ENCODE measurements at places on chromosomes 5 and 9.

DNA sequence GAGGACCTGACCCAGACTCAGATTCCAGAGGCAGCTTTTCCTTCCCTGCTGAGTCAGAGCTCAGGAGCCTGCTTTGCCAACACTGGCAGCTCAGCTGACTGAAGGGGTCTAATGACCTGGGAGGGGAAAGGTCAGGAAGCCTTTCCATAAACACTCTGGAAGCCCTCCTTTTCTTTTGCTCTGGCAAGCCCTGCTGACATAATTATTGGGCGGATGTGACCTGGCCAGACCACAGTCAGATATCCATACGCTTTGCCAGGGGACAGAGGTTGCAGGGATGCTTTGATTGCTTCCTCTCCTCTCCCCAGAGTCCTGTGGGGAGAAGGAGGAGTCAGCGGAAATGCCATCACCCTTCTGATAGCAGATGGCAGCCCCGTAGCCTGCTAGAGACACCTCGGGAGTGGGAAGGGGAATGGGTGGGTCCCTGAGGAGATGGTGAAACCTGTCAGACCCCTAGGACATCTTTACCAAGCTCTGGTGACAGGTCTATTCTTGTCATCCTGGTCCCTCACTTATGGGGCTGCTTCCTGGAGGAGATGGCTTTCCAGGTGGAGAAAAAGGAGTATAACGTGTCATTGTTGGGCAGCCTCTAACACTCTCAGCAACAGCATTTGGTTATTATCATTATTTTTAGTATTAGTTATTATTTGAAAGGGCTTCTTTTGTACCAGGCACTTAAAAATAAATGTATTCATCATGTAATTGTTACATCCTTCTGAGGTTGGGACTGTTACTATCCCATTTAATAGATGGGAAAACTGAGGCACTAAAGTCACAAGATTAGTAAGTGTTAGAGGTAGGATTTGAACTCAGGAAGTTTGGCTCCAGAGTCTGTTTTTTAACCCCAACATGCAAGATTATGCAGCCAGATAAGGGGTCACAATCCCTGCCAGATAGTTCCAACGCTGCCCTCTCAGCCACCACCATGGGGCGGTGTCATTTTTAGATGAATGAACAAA, 11.6 kb downstream of the COL27A1 start:
- no peak for DNase-seq

DNA sequence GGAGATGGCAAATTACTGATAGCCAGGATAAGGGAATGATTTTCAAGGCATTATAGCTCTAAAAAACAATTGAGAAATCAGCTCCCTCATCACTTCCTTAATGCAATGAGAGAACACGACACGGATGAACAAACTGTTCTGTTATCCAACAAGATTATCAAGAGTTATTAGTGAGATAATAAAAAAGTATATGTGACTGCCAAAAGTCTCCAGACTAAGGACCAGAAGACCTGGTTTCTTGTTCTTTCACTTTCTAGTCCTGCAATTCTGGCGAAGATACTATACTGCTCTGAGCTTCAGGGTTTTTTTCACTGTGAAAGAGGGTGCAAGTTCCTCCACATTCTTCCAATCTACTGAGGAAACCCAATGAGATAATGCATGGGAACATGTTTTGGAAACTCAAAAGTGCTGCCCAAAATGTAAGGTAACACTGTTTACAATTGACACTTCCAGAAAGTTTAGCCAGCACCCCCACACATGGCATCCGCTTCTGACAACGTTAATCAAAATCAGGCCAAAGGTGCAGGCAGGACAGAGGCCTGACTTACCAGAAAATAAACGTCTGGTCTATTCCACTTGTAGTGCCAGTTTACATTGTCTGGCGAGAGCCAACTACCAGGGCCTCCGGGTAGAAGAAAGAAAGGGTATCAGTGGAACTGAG, 254.2 kb downstream of the DOCK8 start:
- no peak for DNase-seq

DNA sequence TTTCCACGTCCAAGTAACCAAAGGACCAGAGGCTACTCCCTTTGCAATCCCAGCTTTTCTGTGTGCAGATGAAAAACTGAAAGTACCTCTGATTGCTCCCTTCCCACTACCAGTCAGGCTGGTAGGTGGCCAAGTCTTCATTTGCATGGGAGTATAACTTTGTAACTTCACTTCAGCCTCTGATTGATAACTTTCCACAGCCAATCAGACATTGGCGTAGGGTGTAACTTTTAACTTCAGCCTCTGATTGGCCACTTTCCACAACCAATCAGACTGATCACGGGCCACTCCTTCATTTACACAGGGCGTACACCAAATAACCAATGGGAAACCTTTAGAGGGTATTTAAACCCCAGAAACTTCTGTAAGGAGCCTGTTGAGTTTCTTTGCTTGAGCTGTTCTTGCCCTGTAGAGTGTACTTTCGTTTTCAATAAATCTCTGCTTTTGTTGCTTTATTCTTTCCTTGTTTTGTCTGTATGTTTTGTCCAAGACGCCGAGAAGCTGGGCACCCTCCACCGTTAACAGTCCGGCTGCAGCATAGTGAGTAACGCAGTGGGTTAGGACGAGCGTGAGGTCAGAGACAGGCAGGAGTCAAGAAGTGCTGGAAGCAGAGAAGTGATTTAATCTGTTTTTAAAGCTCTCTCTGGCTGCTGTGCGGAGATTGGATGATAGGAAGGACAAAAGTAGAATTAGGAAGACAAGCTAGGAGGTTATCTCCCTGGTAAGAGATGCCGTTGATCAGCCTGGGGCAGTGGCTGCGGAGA, 3.5 kb upstream of the EXOSC2 start:
- DNase-seq, result no peak

DNA sequence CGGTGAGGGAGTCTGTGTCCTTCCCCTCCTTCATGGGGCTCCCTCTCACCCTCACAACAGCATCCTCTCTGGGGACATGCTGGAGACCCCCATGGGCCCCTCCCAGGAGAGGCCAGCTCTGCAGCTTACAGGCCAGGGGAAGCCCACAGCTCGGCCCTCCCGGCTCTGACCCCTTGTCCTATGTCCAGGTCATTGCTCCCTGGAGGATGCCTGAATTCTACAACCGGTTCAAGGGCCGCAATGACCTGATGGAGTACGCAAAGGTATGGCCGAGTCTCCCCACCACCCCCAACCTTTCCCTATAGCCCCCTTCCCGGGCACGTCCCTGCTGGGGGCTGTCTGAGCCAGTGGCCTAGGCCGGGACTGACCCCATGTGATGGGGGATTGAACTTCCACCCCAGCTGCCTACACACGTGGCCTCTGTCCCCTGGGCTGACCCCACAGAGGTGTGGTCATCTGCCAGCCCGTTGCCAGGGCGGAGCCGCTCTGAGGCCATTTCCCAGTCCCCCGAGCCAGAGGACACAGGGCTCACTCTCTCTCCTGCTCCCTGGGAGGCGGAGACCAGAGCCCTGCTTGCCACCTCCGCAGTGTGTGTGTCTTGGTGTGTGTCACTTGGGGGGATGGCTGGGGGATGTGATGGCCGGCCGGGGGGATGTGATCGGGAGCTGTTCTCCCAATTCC, 21.9 kb downstream of the ASS1 start:
- DNase-seq, result no peak

GRCh38 chr5:42230839-42231238, 192.4 kb upstream of the GHR start:
- DNase-seq, result no peak

- DNase-seq, result no peak
These were observed 3.4 kb downstream of the CSF2 start for GRCh38 chr5:132076983-132077382.

- no peak for DNase-seq
These were observed 42.6 kb downstream of the NEK6 start for GRCh38 chr9:124300312-124300711.

DNA sequence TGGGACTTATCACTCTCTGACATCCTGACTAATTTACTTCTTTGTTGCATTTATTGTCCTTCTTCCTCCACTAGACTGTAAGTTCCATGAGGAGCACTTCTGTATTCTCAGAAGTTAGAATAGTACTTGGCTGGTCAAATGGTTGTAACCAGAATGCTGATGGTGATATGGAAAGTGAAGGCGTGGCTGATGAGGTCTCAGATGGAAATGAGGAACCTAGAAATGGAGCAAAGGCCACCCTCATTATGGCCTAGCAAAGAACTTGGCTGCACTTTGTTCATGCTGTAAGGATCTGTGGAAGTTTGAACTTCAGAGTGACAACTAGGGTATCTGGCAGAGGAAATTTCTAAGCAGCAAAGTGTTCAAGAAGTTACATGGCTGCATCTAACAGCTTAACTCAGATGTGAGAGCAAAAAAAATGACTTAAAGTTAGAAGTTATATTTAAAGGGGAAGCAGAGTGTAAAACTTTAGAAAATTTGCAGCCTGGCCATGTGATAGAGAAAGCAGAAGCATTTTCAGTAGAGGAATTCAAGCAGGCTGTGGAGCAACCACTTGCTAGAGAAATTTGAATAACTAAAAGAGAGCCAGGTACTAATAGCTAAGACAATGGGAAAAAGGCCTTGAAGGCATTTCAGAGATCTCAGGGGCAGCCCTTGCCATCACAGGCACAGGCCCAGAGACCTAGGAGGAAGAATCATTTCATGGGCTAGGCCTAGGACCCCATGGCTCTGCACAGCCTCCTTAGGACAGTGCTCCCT, 14.9 kb upstream of the SLC22A5 start:
- DNase-seq, result no peak

DNA sequence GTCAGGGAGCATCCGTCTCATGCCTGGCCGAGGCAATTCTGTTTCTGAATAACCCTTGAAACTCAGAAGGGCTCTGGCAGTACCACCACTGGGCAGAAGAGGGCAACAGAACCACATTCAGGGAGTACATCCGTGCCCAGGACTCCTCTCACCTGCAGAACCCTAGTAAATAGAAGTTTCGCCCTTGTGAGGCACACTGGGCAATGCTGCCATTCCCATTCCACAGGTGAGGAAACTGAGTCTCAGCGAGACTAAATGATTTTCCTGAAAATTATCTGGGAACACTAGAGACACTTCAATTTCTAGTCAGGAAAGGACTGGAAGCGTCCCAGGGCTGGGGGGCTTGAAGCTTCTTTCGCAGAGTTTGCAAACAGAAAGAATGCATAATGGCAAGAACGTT, 74.7 kb downstream of the FGF1 start:
- no peak for DNase-seq

DNA sequence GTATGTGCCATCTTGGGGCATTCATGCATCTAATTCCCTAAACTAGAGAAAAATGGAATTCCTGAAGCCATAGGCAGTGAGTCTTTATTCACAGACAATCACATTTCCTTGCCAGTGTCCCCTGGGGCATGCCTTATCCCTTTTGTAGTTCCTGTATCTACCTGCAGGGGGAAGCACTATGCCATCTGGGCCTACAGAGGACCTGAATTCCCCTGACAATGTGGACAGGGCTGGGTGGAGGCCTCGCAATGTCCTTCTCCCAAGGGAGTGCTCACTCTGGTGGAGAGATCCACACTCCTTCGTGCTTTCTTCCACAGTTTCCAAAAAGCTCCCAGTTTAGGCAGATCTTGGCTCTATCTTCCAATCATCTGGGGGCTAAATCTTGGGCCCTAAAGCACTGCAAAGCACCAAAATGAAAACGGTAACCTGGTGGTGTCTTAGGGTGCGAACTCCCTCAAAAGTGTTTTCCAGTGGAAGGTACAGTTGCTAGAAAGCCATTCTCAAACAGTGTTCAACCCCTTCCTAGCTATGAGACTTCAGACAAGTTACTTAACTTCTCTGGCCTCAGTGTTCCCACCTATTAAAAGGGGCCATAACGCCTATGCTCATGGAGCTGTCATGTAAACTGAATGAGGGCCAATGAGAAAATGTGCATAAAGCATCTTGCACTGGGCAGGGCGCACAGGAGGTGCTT, 17.5 kb downstream of the WHRN start:
- DNase-seq, result no peak

- DNase-seq, result no peak
These were observed 196.4 kb downstream of the RFX3 start for GRCh38 chr9:3329361-3329760.

DNA sequence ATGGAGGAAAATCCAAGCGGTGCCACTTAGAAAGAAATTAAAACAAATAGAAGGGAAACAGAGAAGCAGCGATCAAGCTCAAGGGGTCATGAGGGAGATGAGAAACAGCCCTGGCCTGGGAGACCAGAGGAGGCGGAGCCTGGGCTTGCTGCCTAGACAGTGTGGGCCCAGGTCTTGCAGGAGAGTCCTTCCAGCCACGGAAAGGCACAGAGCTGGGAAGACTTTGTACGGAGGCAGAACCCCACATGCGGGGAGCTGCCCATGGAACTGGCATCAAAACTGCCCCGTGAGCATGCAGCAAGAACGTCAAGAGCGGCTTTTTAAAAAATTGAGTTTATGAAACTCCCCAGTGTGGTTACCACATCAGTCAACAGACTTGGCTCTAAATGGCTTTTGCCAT, 119.4 kb downstream of the IRX1 start:
- DNase-seq, result no peak

- no peak for DNase-seq
These were observed 2.2 kb downstream of the GPX3 start for GRCh38 chr5:151022511-151023018.

DNA sequence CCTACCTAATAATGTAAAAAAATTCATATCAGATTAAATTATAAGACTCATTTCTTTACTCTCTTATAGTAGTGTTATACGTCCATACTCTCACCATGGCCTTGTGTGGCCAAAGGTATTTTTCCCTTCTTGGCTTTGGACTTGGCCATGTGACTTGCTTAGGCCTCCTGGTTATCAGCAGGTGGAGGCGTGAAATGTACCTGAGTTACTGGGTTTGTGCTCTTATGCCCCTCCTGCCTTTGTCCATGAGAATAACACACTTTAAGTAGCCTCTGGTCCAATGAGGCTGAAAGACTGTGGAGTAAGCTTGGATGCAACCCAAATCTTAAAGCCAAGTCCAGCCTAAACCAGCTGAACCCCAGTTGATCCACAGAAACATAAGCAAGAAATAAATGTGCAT, 68.7 kb downstream of the RETREG1 start:
- DNase-seq, result no peak

DNA sequence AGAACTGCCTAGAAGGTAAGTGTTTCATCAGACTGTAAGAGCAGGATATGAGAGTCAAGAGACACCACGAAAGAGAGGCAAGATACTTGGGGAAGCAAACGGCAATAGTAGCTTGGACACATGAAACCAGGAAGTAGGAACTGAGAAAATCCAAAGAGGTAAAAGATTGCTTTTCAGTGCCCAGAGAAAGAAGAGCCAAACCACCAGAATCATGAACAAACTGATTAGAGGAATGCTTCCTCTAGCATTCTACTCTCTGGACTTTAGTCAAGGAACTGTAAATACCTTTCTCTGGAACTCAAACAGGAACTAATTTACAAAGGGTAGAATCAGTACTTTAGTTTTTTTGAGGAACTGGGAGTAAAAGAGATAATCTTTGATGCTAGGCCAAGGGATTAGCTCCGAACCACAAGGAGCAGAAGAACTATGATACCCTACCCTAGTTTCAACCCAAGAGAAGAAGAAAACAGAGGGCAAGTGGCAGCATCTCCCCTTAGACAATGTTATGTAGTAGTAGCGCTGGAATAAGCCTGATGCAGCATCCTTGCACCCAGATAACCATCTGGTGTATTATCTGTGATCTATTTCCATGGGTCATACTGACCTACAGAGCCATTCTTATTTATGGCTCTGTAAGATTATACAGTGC, 41.3 kb downstream of the EFCAB9 start:
- DNase-seq, result no peak
